DND-41 (cell line): ENCODE measurements at places on chromosomes 12 and 14.

- DNase-seq, result no peak
Measured at GRCh38 chr12:110971936-110972335, 51.6 kb upstream of the MYL2 start.

DNA sequence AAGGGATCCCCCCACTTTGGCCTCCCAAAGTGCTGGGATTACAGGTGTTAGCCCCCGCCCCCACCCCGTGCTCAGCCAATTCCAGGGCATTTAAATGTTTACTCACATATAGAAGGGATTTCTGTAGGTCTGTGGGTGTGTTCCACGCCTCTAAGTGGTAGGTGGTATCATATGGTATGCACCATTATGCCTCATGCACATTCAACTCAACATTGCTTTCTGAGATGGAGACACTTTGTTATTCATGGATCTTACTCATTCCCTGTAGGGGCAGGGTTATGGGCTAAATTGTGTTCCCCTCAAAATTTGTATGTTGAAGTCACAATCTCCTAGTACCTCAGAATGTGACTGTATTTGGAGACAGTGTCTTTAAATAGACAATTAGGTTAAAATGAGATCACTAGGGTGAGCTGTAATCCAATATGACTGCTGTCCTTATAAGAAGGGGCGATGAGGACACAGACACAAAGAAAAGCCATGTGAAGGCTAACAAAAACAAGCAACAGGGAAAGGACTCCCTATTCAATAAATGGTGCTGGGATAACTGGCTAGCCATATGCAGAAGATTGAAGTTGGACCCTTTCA, 200.6 kb downstream of the EFCAB11 start:
- DNase-seq, result no peak

- no peak for DNase-seq
Measured at GRCh38 chr12:62317017-62317416, 56.8 kb downstream of the USP15 start.

DNA sequence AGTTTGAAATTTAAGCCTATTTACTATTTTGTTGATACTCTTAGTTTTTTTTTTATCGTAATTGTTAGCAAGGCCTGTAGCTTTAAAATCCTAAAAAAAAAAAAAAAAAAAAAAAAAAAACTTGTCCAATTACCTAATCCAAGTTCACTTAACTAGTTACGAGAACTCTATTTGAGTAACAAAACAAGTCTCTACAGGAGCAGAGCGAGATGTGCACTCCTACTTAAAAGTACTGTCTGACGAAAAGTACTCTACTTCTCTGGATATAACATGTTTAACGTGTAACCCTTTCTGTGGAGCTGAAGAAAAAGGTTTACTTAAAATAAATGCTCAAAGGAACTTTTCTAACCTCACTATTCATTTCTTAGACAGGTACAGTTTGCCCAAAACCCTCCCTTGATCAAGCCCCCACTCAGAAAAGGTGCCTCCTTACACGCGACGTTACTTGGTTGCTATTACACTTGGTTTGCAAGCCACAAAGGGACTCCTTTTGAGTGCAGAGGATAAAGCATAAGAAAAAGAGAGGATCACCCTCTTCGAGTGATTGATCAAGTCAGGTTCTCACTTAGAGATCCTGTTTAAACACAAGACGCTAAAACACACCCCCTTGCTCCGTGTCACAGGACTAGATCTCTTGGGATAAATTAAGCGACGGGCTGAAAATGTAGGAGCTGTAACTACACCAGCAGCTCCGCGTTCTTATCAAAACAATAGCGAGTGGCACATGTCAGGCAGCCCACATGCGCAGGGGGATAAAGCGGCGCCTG, 2.2 kb downstream of the BAZ1A start:
- no peak for DNase-seq

- DNase-seq, result no peak
Measured at GRCh38 chr12:103969391-103969790, 3.7 kb downstream of the TDG start.

DNA sequence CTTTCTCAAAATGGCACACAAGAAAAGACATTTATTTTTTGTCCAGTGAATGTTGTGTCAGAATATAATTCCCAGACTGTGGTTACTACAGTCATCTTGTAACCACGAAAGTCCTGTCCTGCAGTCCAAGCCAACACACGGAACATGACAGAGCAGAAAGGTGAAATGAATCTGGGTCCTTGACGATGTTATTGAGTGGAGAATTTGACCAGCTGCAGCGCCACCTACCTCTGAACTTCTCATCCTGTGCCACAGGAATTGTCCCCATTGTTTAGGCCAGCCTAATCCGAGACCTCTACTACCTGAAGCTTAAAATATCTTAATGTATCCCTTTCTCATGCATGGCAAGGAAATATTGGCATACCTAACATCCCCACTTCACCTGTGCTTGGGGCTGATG, 64.1 kb upstream of the OTX2 start:
- no peak for DNase-seq

GRCh38 chr12:117809509-117809908, 159.3 kb downstream of the KSR2 start:
- no peak for DNase-seq

- DNase-seq, result no peak
Measured at GRCh38 chr14:81319314-81319713, 80.8 kb downstream of the STON2 start.

DNA sequence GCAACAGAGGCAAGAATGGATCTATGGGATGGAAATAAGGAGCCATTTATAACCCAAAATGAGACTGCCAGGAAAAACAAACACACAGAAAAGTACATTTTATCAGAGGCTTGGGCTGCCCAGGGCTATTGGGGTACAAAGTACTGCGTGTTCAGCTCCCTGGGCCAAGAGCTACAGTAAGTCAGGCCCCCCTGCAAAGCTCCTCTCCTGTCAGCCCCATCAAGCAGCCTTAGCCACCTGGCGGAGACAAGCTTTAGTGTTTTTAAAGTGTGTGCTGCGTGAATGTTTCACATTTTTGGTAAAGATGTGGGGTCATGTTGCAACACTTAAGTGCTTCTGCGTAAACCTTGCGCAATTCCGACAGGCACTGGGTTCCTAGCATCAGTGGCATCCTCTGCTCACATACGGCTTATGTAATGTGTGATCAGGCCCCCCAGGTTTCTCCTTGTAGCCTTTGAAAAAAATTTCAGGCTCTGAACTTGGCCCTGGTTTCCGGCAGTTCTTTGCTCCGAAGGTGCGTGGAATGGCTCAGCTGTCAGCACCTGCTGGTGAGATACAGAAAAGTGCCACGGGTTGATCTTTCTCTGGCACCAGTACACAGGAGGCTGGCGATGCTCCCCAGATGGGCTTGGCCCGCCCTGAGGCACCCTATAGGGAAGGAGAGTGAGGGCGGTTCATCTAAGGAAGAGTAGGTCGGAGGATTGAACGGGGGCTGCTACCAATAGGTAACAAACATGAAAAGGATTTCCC, 198.7 kb upstream of the EEA1 start:
- DNase-seq, result no peak

GRCh38 chr14:35730871-35731270, 78.2 kb downstream of the RALGAPA1 start:
- DNase-seq, result peak; percentile 69

DNA sequence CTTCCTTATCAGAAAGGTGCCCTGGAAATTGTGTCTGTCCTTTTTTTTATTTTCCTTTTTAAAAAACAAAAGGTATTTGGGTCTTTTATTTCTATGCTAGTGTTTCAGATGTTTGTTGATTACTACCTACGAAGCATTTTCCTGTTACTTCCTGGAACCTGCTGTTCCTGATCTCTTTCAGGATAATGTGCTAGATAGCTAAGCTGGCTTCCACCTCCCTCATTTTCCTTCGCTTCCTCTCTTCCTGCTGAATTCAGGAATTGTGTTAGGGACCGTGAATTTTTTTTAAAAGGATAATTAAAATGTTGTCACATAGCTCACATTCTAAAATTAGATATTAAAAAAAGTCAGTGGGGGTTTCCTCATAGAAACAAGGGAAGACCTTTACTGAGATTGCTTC, 27.7 kb downstream of the TMTC2 start:
- DNase-seq, result no peak

DNA sequence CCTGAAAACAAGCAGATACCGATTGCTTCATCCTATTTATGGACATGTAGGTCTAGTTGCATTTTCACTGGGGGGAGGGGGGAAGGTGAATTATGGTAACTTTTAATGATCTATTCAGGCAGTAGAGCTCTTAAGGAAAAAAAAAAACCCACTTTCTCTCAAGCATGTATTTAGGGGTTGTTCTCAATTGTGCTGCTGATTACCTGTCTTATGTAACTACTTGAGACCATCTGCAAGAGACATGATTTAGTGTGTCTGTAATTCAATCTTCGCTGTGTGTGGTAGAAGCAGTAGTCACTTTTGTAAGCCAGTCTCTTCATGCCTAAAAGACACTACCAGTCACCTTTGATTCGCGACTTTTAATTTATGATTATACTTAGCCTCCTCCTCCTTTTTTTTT, 8.9 kb downstream of the CALM1 start:
- no peak for DNase-seq

DNA sequence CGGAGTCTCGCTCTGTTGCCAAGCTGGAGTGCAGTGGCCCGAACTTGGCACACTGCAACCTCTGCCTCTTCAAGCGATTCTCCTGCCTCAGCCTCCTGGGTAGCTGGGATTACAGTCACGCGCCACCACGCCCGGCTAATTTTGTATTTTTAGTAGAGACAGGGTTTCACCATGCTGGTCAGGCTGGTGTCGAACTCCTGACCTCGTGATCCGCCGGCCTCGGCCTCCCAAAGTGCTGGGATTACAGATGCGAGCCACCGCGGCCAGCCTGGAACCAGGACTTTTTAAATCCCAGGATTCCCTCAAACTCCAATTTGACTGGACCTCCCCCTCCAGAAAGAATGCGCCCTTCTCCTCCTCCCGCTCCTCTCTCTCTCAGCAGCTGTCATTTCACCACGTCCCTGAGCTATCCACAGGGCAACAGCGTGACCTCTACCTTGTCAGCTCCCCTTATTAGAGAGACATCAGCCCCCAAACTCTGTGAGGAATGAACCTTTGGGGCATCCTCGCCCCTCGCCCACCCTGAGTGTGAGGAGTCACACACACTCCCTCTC, 2.0 kb downstream of the ESYT1 start:
- no peak for DNase-seq

GRCh38 chr14:80941241-80942185, at the start of gene CEP128:
CEP128 (minus strand) TSS chr14:80941738.
- DNase-seq, result peak; percentile 94

DNA sequence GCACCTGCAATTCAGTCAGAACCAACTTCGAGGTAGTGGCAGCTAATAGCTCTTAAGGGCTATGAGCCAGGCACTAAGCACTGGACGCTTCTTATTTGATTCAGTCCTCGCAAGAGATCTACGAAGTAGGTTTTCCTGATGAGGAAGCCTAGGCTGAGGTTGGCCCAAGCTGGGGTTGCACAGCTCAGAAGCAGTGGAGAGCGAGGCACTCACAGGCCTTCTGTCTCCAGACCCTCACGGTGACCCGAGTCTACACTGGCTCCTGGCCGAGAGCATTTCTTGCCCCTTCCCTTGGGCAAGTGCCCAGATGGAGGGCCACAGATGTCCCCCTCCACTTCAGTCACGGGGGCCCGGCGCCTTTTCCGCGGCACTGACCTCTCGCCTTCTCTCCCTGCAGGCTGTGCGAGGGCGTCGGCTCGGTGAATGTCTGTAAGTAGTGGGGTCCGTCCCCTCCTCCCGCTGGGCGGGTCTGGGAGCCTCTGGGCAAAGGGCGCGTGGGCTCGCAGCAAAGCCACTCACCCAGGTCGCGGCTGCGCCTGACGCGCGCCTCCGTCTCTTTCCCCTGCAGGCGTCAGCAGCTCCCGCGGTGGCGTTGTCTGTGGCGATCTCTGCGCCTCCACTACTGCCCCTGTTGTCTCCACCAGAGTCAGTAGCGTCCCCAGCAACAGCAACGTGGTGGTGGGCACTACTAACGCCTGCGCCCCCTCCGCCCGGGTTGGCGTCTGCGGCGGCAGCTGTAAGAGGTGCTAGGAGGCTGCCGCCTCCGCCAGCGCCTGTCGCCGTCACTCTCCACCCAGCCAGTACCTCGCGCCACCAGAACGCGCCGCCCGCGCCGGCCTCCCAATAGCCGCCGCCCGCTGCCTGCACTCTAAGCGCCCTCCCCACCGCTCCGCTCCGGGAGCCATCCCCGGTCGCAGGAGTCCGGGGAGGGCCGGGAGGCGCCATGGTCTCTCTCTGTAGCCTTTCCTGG, 13.1 kb downstream of the KRT83 start:
- DNase-seq, result no peak
